AG09309 (cell line): ENCODE measurements at places on chromosomes 7 and 10.

GRCh38 chr7:75637854-75638593 is 100.7 kb downstream of the HIP1 start:
- DNase-seq: no peak

DNA sequence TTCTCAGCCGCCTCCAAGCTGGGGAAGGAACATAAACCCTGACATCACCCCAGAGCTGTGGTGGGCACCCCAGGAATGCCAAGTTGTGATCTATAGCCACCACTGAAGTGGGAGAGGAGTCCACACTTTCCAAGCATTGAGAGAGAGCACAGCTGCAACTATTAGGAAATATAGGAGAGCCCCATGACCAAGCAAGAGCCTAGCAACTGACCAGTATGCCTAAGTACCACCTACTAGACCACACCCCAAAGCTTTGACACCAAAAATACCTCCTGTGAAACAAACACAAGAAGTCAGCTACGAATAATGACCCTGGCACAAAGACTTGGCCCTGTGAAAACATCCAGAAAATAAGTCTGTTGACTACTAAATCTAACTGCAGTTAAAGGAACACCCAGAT is 804.1 kb upstream of the IGFBP3 start:
- DNase-seq: no peak

DNA sequence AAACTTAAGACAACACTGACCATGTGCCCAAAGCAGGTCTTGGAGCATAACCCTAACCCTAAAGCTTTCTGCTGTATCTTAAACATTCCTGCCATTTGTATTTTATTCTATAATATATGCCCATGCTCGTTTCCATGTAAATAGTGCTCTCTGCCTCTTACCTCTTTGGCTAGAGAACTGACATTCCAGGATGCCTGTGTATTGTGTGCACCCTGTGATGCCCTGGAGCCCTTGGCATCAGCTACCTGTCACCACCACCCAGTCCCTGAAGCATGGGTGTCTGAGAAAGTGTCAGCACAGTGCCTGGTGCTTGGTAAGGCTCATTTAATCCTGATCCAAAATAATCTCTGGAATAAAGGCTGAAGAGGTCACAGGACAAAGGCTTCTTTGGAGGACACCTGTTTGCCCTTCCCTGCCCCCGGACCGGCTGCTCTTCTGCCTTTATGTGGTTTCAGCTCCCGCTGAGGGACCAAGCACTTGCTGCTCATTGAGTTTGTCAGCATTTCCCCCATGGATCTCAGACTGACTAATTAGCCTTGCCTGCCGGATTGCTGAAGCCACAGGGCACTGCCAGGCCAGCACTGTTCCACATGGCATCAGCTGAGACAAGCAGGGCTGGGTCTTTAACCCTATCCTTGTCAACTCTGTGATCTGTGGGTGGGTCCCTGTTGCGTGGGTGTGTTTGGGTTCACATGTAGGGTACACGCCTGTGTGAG is 139.1 kb upstream of the SORCS3 start:
- DNase-seq: no peak

GRCh38 chr10:11159543-11160215 is 142.0 kb downstream of the CELF2 start:
- DNase-seq: no peak

DNA sequence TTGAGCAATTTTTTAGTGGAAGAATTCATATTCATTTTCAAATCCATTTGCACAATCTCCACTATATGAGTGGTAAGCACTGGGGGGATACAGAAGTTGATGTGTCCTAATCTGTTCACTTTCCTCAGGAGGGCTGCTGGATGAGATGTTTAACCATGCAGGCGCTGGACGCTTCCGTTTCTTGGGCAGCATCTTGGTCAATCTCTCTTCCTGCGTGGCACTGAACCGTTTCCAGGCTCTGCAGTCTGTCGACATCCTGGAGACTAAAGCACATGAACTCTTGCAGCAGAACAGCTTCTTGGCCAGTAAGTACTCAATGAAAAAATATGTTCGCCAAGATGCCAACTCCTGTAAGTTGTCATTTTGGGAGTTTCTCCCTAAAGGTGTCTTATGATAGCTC is 179.3 kb downstream of the ABCA13 start:
- DNase-seq: no peak

- no peak for DNase-seq
Measured at GRCh38 chr10:534047-534566, 155.4 kb downstream of the DIP2C start.

GRCh38 chr7:126449611-126450268 is 803.0 kb downstream of the GRM8 start:
- no peak for DNase-seq

DNA sequence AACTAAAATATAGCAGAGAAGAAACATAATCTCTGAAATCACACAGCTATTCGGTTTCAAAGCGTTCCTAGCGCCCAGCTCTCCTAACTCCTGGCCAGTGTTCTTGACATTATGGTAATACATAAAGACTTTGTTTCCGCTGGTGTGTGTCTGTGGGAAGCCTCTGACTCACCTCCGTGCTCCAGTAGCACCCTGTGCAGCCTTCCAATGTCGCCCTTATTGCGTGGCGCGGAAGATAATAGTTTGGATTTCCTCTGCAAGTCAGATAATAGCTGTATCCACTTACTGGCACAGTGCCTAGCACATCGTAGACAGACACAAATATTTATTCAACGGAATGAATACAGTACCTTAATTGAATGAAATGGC is 570 bp downstream of the BMS1 start:
- no peak for DNase-seq

DNA sequence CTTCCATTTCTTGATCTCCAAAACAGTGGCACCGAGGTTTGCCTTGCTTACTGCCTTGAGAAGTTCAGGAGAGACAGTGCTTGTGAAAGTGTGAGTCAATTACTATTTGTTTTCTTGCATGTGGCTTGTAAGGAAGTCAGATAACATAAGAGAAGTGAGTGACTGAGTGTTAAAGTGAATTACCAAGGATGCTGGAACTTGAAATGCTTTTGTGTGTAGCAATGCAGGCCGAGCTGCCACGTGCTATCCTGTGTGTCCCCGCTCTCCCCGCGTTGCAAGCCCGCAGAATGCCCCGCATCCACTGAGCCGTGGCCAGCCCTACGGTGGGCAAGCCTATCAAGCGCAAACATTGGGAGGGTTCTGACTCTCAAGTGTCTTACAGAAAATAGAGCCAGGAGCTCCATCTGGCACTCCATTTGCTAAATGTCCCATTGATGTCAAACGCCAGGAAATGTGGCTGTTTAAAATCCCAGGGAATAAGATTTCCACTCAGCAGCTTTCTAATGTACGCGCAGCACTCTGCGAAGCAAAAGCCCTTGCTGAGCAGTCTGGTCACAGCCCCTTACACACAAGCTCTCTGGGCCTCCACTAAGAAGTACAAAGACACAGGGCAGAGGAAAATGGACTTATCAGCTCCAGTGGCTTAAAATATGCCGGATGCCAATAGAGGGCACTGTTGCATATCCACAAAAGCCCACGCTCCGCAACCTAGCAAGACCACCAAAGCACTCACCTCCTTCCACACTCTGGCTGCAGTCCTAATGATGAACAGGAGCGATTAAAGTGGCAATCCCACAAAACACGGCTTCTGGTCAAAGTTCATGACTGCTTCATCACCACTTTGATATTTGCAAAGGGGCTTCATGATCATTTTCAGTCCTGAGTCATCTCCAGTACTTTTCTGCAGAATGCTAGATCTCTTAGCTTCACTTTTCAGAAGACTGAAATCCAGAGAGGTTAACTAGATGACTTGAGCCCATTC is 158.0 kb upstream of the ITGB1 start:
- DNase-seq: no peak

DNA sequence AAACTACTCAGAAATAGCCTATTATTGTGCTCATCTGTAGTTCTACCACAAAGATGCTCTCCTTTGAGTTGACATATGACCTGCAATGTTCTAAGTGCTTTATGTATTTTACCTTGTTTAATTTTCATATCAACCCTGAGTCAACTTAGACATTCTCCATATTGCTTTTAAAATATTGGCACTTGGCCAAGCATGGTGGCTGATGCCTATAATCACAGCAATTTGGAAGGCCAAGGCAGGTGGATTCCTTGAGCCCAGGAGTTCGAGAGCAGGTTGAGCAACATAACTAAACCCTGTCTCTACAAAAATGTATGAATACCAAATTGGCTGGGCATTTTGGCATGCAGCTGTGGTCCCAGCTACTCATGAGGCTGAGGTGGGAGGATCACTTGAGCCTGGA is 50.6 kb downstream of the PRKG1 start:
- DNase-seq: no peak

GRCh38 chr7:158487631-158488151 is 99.9 kb downstream of the PTPRN2 start:
- no peak for DNase-seq

DNA sequence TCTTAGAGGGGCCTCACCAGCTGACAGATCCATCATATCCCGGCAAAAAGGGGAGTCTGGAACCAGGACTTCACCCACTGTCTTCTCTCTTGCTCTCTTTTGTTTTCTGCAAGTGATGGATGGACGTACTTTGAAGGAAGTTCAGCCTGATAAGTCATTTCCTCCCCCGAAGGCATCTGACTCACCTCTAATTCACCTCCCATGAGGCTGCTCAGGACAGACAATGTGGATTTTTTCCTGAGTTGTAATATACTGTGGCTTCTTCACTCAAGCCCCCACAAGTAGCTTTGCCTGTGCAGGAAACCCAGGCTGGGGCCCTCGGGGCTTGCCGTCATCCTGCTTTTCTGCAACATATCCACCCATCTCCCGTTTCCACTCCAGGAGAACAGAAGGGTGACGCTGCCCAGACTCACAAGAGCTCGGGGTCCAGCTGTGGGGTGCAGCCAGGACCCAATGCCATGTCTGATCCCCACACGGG is 70.4 kb downstream of the ASB13 start:
- DNase-seq: peak; percentile 71

GRCh38 chr10:123295644-123296043 is 141.4 kb downstream of the BUB3 start:
- no peak for DNase-seq

GRCh38 chr7:139901901-139902300 is 72.8 kb downstream of the TBXAS1 start:
- DNase-seq: no peak

- DNase-seq: no peak
Measured at GRCh38 chr10:19572056-19572455, 244.2 kb upstream of the PLXDC2 start.

DNA sequence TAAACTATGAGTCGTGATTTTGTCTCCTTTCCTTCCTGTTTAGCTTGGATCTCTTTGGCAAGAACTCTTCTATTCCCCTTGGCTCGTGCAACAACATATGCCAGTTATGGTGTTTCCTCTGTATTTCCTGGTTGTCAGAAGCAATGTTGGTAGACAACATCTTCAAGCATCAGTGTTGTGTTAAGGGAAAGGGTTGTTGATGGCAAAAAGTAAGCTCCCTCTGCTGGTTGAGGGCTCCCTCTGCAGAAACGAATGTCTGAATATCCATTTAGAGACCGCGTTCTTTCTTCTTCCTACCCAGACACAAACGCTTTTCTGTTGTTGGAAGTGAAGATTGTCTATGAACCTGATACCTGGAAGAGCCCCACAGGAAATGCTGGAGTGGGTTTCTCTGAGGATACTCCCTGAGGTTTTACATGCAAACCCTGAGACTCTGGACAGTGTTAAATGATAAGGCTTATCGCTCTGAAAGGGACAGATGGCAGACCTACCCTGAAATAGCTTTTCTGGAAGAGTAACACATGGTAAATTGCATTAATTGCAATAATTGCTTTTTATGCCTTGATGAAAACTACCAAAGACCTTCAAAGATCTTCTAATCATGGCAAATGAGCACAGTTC is 23.5 kb upstream of the C1QL3 start:
- DNase-seq: peak; percentile 8

DNA sequence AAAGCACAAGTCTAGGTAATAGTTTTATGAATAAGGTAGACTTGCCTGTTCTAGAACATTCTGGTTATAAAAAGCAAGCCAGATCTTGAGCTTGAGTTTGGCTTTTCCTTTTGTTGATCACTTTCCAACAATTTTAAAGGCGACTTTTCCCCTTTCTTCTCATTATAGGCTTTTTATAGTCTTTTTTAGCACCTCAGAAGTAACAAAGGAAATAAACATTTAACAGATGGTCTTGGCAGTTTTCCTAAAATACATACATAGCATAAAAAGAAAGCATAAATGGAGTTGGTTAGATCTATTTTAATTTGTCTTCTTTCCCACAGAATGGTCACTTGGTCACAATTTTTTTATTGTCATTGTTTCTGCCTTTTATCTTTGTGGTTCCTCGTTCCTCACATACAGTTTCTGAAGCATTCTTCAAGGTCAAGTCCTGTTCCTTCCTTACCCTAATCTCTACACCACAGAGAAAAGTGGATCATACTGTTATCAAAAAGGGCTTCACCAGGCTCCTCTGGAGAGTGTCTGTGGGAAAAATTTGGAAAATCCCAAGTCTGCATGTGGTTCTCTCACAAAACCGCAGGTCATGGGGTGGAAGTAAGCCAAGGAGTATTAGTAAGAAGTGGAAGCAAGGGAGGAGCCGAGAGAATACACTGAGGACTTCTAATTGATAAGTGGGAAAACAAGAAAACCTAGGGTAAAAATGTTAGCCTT is 31.3 kb downstream of the THNSL1 start:
- peak; percentile 57 for DNase-seq

DNA sequence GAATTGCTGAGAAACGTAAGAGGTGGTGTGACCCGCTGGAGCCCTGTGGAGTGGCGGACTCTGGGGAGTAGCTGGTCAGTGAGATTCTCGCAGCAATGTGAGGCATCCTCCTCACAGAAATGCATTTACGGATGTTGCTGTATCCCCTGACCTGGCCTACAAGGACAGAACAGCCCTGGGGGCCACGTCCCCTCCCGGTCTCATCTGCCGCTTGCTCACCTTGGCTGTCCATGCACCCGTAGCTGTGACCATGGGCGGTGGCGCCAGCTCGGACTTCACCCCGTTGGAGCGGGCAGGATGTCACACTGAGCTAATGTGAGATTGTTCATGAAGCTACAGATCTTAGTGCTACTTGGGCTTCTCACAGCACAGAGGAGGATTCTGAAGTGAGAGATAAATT is 193.8 kb downstream of the EBF3 start:
- DNase-seq: no peak

DNA sequence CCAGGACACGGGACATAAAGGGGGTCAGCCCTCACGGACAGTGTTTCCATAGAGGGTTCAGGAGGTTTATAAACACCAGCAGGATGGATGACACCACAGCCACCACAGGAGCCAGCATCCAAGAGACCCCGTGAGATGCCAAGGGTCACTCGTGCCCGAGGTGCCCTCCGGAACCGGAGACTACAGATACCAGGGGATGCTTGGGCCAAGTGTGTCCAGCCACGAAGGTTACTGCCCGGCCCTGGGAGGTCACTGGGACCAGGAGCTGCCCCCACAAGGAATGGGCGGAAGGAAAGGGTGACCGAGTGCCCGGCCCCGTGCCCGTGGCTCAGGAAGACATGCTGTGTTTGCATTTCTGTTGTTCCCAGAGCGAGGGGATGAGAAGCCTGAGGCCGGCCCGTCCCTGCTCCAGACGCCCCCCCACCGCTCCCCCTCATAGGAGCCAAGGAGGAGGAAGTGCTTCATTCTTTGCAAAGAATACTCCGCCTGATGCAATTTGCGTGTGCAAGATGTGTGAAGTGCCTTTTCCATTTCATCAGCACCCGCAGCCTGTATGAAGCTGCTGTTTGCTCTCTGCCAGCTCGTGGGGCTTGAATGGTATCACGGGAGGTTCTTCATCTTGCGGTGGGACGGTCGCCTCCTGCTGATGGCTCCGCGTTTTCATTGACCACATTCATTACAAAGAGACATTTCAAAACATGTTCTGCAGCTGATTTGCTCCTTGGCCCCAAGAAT is 176.4 kb downstream of the ELFN1 start:
- no peak for DNase-seq
